GM12878 (cell line): ENCODE measurements at places on chromosomes 1 and 21. TPM values are rescaled to one million over a fixed set of nuclear protein-coding genes. Genes with fewer than 3 reads are reported as not detected.

- no peaks in the 10 kb centered on the region for H3K36me3 ChIP-seq
- H3K27ac ChIP-seq = no peak overlapping the region
- H3K27me3 ChIP-seq = no peaks in the 10 kb centered on the region
- H3K4me3 ChIP-seq = no peak overlapping the region
- H3K4me1 ChIP-seq = no peaks in the 10 kb centered on the region
Measured at GRCh38 chr1:165473081-165473480, 28.2 kb upstream of the RXRG start.

DNA sequence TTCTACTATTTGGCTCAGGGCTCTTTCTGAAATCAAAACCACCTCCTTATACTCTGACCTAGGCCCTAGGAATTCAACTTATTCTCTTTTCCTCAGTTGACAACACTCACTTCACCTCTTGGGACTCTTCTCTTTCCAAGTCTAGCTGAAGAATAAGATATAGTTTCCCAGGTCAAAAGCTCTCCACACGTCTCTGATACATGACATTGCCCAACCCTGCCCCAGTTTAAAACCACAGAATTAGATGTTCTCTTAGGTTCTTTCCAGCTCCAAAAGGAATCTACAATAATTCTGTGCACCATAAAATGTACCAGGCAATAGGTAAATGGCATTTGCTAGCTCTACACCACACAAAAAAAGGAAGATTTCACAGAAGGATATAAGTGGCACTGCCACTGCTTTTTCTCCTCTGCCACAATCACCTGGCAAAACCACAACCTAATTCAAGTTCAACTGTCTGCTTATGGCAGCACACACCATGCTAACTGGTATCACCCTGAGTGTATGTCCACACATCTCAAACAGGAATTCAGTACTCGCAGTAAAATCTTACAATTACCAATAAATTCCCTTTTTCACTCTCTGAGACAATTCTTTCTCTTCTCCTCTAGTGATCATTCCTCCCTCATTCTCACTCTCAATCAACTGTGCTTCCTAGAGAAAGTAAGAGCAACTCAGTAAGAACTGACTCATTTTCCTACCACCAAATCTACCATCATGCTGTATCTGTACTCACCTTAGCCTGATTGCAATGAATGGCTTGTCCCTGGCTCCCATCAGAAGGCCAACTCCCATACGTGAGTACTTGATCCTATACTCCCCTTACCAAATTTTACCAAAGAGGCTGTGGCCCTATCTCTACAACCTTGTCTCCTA lies 27.3 kb downstream of the ZBTB8OS start:
- peak overlapping the region; percentile 82 for H3K27ac ChIP-seq
- H3K36me3 ChIP-seq = no peaks in the 10 kb centered on the region; the same call in none of the 2 replicates
- H3K4me1 ChIP-seq = peaks cover 49% of the 10 kb centered on the region

GRCh38 chr1:19312782-19313635 lies 883 bp downstream of the SLC66A1 start:
- no peaks in the 10 kb centered on the region for H3K27me3 ChIP-seq
- H3K36me3 ChIP-seq = peaks cover 3% of the 10 kb centered on the region; the same call in 1 of the 2 replicates
- peak overlapping the region; percentile 80 for H3K27ac ChIP-seq
- no peak for DNase-seq
- H3K4me1 ChIP-seq = peaks cover 46% of the 10 kb centered on the region

GRCh38 chr1:78301141-78301540 lies 189.6 kb upstream of the PTGFR start:
- DNase-seq = no peak
- no peak overlapping the region for H3K4me3 ChIP-seq
- no peaks in the 10 kb centered on the region for H3K36me3 ChIP-seq
- H3K4me1 ChIP-seq = no peaks in the 10 kb centered on the region
- H3K27me3 ChIP-seq = no peaks in the 10 kb centered on the region

- H3K4me1 ChIP-seq = no peaks in the 10 kb centered on the region
- H3K27me3 ChIP-seq = no peaks in the 10 kb centered on the region; the same call in 1 of the 2 replicates
- no peak for DNase-seq
- H3K27ac ChIP-seq = no peak overlapping the region
Measured at GRCh38 chr1:58361134-58361533, 185.4 kb downstream of the OMA1 start.

GRCh38 chr1:175268720-175269119 lies 76.1 kb upstream of the KIAA0040 start:
- H3K27me3 ChIP-seq = no peaks in the 10 kb centered on the region; the same call in 1 of the 2 replicates
- H3K27ac ChIP-seq = no peak overlapping the region
- no peaks in the 10 kb centered on the region for H3K4me1 ChIP-seq
- no peak overlapping the region for H3K4me3 ChIP-seq

DNA sequence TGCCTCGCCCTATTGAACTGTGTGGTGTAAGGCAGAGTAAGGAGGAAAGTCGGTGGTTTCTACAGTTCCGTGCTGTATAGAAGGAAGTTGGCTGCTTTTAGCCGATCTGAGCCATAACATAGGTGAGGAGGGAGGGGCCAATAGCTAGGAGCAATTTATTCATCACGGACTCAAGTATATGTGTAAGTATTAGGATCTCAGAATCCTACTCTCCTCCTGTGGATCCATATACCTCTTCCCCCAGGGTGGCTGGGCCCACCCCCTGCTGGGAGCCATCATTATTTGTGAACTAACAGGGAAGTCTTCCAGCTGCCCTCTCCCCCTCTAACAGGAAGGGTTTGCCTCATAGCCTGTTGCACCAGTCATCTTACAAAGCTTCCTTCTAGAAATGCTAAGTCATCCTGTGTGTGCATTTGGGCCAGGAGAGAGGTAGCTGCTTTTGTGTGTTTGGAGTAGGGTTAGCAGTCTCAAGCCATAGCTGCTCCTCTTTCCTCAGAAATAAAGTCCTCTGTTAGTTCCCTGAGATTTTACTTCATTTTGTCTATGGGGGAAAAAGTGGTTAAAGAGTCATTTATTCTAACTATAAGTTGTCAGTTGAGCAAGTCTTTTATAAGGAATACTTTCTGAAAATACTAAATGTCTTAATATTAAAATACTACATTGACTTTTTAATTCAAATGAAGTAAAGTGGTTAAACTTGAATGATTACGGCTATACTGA lies 14.9 kb upstream of the CENPS start:
- peaks cover 21% of the 10 kb centered on the region for H3K36me3 ChIP-seq
- no peak overlapping the region for H3K4me3 ChIP-seq

DNA sequence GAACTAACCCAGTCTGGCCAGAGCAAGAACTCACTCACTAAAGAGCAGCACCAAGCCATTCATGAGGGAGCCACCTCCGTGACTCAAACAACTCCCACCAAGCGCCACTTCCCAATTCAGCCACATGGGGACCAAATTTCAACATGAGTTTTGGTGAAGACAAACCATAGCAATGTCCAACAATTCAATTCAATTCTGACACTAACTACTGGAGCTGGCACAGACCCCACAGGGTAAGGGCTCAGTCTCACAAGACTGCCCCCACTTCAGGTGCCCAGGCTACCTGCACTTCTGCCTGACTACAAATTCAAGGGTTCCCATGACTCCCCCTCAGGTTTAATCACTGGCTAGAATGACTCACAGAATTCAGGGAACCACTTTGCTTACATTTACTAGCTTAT lies 48.8 kb upstream of the RAP1A start:
- no peaks in the 10 kb centered on the region for H3K4me1 ChIP-seq
- H3K27me3 ChIP-seq = no peaks in the 10 kb centered on the region
- no peaks in the 10 kb centered on the region for H3K36me3 ChIP-seq
- H3K4me3 ChIP-seq = no peak overlapping the region
- no peak overlapping the region for H3K27ac ChIP-seq

GRCh38 chr1:1730870-1731269 lies 6.7 kb upstream of the CDK11A start:
- DNase-seq = no peak
- no peaks in the 10 kb centered on the region; the same call in 1 of the 2 replicates for H3K36me3 ChIP-seq
- H3K27ac ChIP-seq = no peak overlapping the region

DNA sequence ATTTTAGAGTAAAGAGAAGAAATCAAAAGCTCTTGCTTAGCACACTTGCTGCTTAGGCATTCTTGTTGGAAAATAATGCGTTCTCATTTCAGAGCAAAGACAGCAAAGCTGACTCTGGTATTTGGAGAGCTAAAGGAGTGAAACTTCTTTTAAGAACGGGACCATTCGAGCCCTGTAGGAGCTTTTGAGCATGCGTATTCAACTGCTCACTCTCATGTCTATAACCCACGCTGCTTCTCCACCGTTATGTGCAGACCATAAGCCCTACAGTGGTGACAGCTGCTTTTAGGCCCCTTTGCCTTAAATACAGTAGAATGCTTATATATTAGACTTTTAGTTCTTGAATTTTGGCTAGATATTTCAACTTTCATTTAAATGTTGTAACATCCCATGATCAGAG lies 214.2 kb upstream of the CACYBP start:
- no peak overlapping the region for H3K27ac ChIP-seq
- no peak overlapping the region for H3K4me3 ChIP-seq
- no peaks in the 10 kb centered on the region for H3K27me3 ChIP-seq
- H3K4me1 ChIP-seq = peaks cover 32% of the 10 kb centered on the region

- no peak overlapping the region for H3K4me3 ChIP-seq
- no peaks in the 10 kb centered on the region for H3K4me1 ChIP-seq
- peaks cover 2% of the 10 kb centered on the region; the same call in 1 of the 2 replicates for H3K27me3 ChIP-seq
- no peaks in the 10 kb centered on the region for H3K36me3 ChIP-seq
- DNase-seq = no peak
- H3K27ac ChIP-seq = no peak overlapping the region
Measured at GRCh38 chr1:30444401-30444800, 279.0 kb downstream of the MATN1 start.

DNA sequence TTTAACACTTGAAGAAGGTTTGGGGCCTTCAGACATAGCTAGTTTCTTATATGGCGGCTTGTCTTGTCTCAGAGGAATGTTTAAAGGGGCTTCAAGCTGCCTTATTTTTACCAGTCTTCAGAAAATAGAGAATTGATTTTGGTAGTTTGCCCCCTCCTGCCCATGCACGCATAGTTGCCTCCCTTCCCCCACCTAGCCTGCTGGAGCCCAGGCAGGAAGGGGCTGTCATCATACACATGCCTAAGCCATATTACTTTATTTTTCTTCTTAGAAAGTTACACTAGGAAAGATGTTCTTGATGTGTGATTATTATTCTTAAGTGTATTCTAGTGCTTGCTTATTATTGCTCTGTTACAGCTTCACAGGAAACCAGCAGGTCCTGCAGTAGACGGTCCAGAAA lies 18.3 kb downstream of the PBX1 start:
- H3K27ac ChIP-seq = no peak overlapping the region
- no peak overlapping the region for H3K4me3 ChIP-seq
- DNase-seq = no peak
- no peaks in the 10 kb centered on the region for H3K4me1 ChIP-seq
- no peaks in the 10 kb centered on the region for H3K36me3 ChIP-seq

- H3K4me3 ChIP-seq = peak within 1 kb of the TSS; percentile 67
- no peak for DNase-seq
- H3K27me3 ChIP-seq = peaks cover 12% of the 10 kb centered on the region; the same call in 1 of the 2 replicates
Measured at GRCh38 chr1:116667575-116668105, at the start of gene IGSF3. Gene IGSF3, minus strand, starts transcription at chr1:116667733. Its CDS starts 1,407 bp downstream, at chr1:116666326.

- DNase-seq = no peak
- no peak overlapping the region for H3K27ac ChIP-seq
- H3K4me3 ChIP-seq = no peak overlapping the region
- no peaks in the 10 kb centered on the region for H3K4me1 ChIP-seq
- H3K27me3 ChIP-seq = no peaks in the 10 kb centered on the region
Measured at GRCh38 chr1:195637539-195637938, 970.7 kb downstream of the KCNT2 start.

- no peak overlapping the region for H3K4me3 ChIP-seq
- no peaks in the 10 kb centered on the region for H3K4me1 ChIP-seq
- H3K27me3 ChIP-seq = no peaks in the 10 kb centered on the region
- H3K27ac ChIP-seq = no peak overlapping the region
- no peaks in the 10 kb centered on the region for H3K36me3 ChIP-seq
- DNase-seq = no peak
Measured at GRCh38 chr1:87942165-87942564, 613.5 kb downstream of the LMO4 start.

DNA sequence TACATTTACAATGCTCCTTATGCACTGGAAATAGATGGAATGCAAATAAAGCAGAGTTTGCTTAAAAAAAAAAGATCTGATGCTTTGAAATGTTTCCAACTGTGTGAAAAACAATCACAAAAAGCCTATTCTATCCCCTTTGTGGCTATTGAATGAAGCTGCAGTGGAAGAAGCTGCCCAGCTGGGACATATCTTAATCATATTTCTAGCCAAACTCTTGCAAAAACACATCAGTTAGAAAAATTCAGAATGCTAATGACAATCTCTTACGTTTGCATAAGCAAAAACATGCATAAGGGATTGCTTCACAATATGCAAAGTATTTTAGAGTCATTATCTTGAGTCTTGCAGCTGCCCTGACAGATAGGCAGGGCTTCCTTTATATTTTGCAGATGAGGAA lies 526.4 kb upstream of the USP24 start:
- H3K4me1 ChIP-seq = no peaks in the 10 kb centered on the region
- no peak for DNase-seq
- no peaks in the 10 kb centered on the region for H3K36me3 ChIP-seq

DNA sequence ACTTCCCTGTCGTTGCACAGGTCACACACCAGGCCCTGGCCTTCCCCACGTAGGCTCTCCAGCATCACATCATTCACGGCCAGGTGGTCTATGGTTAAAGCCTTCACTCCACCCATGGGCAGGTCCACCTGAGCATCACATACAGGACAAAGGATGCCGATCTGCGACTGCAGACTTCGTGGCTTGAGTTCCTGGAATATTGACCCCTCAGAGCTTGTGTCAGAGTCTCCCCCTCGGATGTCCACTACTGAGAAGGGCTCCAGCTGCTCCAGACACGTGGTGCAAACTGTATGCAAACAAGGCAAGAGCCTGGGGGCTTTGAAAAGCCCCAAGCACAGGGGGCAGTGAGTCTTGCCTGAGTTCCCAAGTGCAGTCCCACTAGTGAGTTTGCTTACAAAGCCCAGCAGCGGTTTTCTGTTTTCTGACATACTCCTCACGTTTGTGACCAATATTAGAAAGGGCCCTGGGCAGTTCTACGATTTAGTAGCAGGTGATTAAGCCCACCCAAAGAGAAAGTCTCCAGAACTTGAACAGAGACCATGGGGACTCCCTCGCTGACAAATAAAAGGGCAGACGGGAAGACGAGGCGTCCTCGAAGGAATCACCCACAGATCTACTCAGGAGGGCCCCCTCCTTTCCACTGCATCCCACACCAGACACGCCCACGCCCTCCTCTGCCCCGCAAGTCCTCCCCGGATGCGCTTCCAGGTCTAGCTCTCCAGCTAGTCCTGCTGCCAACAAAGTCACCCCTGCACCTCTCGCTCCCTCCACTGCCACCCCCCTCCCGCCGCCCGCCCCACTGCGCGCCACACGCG lies 568 bp downstream of the TRIM45 start:
- H3K27me3 ChIP-seq = no peaks in the 10 kb centered on the region; the same call in 1 of the 2 replicates
- peak overlapping the region; percentile 81 for H3K4me3 ChIP-seq
- no peak for DNase-seq

CFAP141 gene
- total RNA-seq = not detected in 2 replicates

ZNF683 gene
- total RNA-seq = not detected in 2 replicates

ADORA1 gene
- not detected in 2 replicates for total RNA-seq

VHLL gene
- total RNA-seq = not detected in 2 replicates

TNFSF18 gene
- not detected in 2 replicates for total RNA-seq

VWA1 gene
- 1.7 and 1.8 TPM in 2 replicates for total RNA-seq

TACSTD2 gene
- total RNA-seq = 5.1 and 6.7 TPM in 2 replicates

CYYR1 gene
- 0.13 TPM in 1 of 2 replicates, not detected in the other for total RNA-seq

MAP3K21 gene
- 0.21 TPM in 2 replicates for total RNA-seq

KCNJ10 gene
- not detected in 2 replicates for total RNA-seq

DCST2 gene
- 0.36 TPM in 1 of 2 replicates, not detected in the other for total RNA-seq

NPL gene
- 10.8 and 11.9 TPM in 2 replicates for total RNA-seq

LEMD1 gene
- 0.37 TPM in 1 of 2 replicates, not detected in the other for total RNA-seq
